ENCODE measurements at places on chromosomes 5 and 9.

DNA sequence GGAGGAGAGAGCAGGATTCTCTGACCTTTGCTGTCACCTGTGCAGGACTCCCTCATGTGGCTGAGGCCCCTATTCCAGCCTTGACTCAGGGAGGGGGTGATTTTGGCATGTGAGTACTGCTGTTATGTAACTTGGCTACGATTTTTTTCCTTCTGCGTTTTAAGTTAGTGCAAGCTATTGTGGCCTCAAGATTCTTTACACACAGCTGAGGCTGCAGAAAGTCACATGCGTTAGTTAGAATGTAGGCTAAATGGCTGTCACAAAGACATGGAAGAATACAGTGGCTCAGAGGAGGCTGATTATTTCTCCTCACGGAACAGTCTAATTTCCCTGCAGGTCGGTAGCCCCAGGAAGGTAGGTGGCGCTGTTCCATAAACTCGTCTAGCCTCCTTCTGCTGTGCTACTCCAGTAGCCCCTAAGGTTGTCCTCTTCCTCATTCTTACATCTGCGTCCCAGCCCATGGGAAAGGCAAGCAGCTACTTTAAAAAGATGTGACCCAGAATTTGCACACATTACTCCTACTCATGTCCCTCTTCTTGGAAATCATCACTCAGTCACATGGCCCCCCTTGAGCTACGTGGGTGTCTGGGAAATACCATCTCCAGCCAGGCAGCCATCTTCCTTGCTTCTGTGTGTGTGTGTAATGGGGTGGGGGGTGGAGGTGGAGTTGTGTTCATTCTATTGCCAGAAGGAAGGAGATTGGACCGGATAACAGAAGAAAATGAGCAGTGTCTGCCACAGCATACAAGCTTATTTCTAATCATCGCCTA is 486.6 kb downstream of the CCDC171 start:
- no peak for DNase-seq

GRCh38 chr5:78661691-78662090 is 13.1 kb upstream of the LHFPL2 start:
- no peak for DNase-seq

DNA sequence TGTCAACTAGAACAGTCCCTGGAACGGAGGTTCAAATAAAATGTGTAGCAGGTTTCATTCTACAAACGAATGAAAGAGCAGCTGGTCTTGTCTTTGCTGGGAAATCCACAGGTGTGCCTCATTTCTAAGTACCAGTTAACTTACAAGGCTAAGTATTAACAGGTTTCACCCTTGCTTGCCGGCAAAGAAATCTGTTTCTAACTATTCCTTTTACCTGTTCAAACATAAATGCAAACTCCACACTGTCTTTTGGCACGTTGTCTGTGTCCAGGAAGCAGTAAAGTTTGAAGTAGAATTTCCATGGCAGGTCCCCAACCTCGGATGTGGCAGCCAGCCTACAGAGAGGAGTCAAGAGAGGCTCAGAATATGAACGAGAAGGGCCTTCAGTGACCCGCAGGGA is 54.4 kb upstream of the RETREG1 start:
- DNase-seq: no peak

DNA sequence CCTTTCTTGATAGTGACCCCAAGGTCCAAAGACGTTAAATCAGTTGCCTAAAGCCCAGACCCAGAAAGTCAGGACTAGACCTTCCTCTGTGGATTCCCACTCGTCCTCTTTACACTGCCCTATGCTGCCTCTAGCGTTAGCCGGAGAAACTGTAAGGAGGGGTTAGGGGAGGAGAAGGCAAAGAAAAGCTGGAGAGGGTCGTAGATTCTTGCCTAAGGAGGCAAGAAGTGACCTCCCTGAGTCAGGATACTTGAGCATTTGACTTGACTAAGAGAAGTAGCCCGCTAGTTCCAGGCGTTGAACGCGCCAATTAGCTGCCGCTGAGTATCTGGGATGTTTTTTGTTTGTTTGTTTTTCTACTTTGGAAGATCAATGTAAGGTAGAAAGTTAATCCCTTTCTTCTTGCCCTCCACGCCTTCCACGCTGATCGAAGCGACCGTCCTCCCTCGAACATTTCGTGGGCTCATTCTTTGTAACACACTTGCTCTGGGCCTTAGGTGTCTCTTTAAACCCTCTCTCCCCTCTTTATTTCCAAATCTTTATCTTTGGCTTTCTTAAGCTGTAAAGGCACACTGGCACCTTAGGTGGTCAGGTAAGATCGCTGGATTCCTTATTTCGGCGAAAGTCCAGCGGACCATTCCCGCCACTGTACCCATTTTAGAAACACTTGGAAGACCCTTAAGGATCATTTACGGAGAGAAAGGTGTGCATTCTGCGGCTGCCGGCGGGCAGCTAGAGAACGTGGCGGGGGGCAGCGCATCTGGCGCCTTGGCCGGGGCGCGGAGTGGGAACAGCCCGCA is 5.1 kb upstream of the RGMB start:
- DNase-seq: no peak

DNA sequence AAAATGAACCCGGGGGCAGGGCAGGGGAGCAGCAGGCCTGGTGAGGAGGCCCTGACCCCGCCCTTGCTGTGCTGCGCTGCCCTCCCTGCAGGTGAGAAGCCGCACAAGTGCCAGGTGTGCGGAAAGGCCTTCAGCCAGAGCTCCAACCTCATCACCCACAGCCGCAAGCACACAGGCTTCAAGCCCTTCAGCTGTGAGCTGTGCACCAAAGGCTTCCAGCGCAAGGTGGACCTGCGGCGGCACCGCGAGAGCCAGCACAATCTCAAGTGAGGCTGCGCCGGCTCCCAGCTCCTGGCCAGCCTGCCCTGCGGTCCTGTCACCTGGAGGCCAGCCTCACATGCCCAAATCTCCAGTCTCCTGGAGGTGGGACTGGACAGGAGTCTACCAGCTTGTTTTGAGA is 12.3 kb downstream of the GFI1B start:
- no peak for DNase-seq

DNA sequence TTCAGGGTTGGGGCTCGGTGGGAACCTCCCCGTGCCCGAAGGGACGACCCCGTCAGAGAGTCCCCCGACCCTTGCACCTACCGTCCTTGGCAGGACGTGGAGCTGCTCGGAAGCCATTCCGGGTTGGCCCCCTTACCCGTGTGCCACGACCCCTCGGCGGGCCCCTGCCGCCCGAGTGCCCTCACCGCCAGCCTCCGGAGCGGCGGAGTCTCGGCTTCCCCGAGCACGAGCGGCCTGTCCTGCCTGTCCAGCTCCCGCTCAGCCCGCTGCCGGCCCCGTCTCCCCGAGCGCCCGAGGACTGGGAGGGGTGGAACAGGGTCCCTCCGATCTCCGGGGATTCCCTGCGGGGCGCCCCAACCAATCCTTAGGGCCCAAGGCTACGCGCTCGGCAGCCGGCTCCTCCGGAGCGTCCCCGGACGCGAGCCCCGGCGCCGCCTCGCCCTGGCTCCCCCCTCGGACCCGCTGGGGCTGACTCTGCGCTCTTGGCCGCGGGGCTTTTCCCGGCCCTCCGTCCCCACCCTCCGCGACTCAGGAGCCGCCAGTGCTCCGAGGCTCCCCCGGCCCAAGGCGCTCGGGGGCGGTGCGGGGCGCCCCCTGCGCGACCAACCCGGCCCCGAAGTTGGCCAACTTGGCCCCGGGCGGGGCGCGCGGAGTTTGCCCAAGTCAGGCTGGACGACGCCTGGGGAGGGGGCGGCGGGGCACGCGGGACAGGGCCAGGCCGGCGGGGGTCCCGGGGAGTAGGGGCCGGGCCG is 654 bp downstream of the ADAMTS2 start:
- no peak for DNase-seq

GRCh38 chr9:122463828-122464632 is 13.7 kb downstream of the OR1J1 start:
- DNase-seq: no peak

DNA sequence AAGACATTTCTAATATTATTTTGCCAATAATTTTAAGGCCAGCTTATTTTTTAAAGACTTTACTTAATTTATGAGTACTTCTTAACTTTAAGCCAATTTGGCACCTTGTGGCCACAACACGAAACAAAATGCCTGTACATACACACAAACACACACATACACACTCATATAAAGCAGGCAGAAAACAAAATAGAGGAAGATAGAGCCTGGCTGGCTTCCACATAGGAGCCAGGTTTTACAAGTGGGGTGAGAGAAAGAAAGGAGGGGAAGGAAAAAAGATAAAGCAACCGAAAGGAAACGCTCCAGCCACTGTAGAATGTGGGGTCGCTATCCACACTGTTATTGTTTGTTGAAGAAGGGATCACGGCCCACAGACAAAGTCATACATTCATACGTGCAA is 10.4 kb downstream of the GMCL2 start:
- no peak for DNase-seq

DNA sequence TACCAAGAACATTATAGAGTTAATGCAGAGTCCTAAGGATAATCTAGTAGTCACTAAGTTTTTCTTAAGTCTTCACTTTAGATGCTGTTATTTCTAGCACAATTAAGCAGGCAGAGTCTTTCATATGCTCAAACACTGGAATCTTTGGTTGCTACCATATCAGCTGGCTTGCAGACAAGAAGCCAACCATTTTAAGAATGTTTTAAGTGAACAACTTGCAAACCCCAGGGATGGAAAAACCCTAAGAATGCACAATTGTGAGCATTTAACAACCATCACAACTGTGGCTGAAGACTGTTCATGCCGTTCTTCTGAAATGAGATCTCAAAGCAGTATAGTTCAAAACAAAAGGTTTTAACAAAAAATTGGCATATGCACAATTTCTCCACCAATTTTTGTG is 55.1 kb downstream of the CSNK1A1 start:
- no peak for DNase-seq

GRCh38 chr9:4833781-4834560 is 41.2 kb downstream of the RCL1 start:
- DNase-seq: no peak

DNA sequence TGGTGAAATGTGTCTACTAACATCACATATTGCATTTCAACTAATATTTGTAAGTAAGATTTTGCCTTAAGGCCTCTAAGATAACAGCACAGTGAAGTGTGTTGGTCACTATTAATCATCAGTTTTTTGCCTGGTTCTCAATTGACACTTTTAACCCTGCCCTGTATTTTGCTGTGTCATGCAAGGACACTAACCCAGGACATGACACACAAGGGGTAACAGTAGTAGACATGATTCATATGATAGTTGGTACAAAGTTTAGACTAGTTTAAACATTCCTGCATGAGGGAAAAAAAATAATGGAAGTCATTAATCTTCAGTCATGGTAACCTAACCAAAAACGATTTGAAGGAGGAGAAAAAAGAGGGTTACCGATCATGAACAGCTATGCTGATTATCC is 207.0 kb downstream of the DEPDC1B start:
- no peak for DNase-seq

DNA sequence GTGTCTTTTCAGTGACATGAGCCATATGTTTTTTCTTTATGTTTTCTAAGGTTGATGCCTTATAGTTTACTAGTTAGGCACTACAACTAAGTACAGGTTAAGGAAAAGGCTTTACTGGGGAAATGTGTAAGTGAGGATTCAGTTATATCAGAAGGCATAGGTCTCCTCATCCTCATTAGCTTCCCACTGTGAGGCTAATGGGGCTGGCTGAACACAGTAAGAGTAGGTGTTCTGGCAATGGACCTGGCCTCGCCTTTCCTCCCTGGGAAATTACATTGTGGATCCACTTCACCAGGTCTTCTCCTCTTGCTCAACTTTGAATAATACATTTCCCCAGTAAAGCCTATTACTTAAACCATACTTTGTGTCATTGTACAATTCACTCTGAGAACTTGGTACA is 225.5 kb downstream of the PTPRD start:
- no peak for DNase-seq

DNA sequence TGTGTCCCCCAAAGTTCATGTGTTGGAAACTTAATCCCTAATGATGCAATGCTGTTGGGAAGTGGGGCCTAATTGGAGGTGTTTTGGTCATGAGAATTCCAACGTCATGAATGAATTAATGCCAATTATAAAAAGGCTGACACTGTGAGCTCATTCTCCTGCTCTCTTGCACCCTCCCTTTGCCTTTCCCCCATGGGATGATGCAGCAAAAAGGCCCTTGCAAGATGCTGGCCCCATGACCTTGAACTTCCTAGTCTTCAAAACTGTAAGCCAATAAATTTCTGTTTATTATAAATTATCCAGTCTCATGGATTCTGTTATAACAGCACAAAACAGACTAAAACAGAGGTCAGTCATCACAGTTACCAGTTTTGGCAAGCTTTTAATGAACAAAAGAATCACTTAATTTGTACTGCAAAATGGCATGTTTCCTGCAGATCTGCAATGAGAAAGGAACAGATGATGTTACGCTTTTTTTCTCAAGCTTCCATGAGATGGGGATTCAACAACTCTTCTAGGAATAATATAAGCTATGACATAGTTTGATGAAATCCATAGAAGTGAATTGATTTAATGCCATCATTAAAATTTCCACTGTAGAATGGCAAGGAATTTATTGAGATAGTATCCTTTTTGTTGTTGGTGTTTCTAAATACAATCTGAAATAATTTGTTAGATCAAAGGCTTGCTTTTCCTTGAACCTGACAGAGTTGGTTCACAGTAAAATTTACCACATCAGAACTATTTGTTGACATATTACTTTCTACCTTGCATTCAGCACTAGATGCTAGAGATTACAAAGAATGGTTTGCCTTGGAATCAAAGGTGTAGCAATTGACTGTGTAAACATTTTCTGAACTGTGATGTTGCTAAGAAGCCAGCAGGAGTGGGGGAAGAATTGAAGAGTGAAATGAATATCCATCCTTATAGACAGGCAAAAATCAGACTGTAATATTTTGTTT is 29.3 kb upstream of the RFK start:
- DNase-seq: no peak

DNA sequence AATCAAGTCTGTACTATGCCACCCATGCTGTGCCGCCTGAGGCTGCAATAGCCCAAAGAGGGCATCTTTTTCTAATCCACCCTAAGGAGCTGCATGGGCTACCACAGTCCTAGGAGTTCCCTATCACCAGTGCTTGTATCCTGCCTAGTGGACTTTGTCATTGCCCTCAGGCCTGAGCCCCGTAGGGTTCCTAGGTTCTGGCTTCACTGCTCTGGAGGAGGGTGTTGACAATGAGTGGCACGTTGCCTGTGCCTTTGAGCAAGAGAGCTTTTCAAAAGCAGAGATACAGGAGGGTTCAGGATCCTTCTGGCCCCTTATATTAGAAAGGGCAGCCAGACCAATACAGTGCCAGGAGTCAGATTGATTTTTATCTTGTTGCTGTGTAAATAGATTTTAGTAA is 93.0 kb downstream of the PRDM6 start:
- DNase-seq: no peak

DNA sequence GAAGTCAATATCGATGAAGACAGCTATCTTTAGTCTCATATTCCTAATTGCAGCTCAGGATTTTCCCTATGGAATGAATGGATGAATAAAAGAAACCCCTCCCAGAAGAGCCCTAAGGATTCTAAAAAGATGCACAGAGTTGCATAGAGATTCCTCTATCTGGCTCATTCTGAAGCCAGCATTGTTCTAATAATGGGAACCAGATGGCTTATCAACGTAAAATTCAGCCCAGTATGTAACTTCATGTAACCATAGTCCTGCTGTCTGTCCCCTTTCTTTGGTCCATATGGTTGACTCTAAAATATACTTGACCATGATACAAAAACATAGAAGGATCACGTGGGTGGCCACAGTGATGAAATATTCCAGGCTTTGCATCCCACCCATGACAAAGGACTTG is 508.6 kb downstream of the RASEF start:
- DNase-seq: no peak

Data from stimulated activated CD8-positive, alpha-beta memory T cell treated with anti-CD3 and anti-CD28 coated beads, Interleukin-4, amount 100 ng/mL, for 1 hour (primary cell).